Fibroblast of skin of right biceps (primary cell): ENCODE measurements at places on chromosomes 7 and 10.

DNA sequence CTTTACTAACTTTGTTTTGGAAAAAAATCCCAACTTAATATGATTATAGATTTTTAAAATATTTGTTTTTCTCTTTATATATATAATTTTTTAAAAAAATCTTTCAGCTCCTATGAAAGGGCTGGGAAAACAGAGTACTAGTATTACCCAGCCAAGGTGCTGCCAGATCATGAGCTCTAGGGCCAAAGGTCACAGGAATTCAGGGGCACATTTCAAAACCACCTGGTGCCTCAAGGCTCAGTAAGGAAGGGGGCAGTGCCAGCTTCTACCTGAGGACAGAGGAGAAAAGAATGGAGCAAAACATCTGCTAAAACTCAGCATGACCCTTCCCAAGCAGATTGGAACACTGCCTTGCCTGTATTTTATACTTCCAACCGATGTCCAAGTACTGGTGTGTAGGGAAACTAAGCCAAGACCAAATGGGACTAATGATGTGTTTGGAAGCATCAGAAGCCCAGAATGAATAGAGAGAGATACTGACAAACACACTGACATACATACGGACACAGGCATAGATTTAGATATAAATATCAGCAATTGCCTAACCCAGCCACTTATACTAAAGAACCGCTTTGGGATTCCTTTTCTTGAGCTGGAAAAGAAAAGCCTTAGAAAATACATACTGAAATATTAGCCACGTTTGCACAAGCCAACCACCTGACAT, 667.3 kb downstream of the PARD3 start:
- no peak for DNase-seq

DNA sequence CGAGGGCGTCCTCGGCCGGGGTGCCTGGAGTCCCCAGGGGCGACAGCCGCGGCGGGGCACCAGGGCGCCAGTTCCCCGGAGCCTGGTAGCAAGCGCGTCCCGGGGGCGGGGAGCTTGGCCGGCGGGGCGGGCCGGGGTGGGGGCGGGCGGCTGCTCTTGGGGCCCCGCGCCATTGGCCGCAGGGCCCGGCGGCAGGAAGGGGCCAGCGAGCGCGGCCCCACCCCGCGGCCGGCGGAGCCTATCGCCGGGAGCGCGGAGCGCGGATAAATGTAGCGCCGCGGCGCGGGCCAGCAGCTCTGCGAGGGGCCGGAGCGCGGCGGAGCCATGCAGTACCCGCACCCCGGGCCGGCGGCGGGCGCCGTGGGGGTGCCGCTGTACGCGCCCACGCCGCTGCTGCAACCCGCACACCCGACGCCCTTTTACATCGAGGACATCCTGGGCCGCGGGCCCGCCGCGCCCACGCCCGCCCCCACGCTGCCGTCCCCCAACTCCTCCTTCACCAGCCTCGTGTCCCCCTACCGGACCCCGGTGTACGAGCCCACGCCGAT, at the start of gene HHEX:
HHEX (plus strand) TSS at position 293 of the 548 bp plus-strand sequence; CDS start at position 325, 32 bp downstream.
- DNase-seq: peak; percentile 36

- no peak for DNase-seq
Measured at GRCh38 chr7:28609608-28610007, 197.3 kb downstream of the CREB5 start.

DNA sequence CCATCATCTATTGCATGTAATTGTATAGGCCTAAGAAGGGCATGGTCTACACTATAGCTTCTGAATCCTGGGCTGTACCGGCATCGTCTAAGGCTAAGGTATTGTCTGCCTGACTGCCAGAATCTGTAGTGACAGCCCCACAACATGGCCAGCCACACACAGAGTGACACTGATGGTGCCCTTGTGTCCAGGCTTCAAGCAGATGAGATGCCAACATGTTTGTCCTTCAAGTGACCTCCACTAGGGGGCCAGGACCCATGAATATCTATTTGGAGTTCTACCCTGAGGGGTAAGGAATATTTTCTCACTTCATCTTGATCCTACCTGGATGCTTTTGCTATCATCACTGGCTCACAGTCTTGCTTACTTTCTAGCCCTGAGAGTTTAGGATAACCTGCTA, 1.5 kb downstream of the CYP3A7 start:
- no peak for DNase-seq

GRCh38 chr7:126443951-126444350, 808.8 kb downstream of the GRM8 start:
- DNase-seq: no peak

DNA sequence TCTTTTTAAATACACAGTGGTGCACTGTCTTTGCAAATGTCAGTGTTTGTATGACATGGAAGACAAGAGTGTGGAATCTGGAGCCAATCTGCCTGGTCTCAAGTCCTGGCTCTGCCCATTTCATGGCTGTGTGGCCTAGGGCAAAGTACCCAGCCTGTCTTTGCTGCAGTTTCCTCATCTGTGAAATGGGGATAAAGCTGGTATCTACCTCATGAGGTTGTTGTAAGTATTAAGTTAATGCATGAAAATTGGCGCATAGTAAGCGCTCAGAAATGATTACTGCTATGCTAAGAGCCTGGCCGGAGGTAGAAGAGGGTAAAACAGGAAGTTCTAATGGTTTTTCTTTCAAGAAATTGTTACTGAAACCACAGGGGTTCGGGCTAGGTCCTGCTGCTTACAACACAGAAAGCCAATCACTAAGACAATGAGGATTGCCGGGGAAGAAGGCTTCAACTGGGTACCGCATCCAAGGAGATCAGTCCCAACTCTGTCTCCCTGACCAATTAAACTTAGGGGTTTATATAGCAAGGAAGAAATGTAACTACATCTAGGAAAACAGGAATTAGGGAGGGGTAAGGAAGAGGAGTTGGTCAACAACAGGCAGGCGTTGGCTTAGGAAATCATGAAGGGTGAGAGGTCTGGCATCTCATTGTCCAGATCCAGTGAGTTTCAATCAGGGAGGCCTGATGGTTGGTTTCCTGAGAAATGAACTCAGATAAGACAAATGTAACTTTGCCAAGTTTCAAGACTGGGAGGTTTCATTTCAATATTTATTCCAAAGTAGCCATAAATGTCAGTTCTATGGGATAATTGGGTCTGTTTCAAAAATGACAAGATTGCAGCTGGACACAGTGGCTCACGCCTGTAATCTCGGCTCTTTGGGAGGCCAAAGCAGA, 57.0 kb downstream of the CHST3 start:
- no peak for DNase-seq

DNA sequence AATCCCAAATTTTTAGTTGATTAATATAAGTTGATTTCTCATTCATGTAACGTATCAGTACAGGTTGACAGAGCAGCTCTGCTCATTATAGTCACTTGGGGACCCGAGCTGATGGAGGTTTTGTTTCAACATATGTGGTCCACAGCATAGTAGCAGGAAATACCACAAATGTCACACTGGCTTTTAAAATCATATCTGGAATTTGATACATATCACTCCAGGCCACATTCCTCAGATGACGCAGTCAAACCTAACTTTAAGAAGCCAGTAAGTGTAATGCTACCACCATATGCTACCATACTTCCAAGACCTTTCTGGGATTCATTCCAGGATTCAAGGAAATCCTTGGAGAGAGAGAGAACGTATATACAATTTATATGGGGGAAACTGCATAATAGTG, 156.3 kb downstream of the PHF14 start:
- DNase-seq: peak; percentile 97

- DNase-seq: no peak
Measured at GRCh38 chr7:69719717-69720116, 121.4 kb downstream of the AUTS2 start.

DNA sequence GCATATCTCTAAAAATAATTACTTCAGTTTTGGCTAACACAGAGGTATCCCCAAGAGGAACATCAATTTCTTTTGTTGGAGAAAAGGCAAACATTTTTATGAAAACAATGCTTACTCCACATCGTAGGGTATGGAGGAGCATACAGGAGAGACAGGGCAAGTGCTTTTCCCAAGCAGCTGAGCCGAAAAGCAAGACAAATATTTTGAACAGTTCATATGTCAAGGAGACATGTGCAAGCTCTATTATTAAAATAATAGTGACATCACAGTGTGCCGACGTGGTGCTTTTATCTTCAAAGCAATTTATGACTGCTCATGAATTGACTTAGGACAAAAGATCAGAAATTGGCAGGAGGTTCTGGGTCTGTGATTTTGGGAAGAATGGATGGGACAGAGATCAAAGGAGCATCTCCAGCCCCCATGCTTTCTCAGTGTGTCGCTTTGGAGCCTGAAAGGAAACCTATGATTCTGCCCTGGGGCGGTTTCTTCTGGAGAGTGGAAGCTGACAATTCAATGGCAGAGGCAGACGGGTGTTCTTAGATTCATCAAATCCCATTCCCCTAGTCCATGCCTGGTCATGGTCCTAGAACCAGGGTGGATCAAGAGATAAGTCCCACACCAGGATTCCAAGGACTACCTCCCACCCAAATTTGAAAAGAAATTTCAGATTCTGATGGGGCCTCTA, 97.1 kb downstream of the JCAD start:
- DNase-seq: no peak

GRCh38 chr7:107811934-107812333, 8.9 kb upstream of the SLC26A3 start:
- no peak for DNase-seq

DNA sequence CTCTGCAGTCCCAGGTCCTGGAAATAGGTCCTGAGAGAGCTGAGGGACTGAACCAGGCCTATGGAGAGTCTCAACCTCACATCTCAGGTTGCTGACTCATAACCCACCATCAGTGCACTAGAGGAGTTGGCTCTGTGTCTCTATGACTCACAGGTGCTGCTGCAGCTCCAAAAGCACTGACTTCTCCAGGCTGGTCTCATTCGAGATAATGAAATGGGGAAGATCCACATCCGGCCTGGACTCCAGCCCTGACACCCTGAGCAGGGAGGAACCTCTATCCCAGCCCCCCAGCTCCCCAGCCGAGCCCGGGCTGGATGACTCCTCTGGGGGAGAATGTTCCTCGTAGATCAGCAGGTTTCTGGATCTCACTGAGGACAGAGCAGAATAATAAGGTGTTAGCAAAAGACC, 35.5 kb upstream of the DGKI start:
- DNase-seq: peak; percentile 100

- peak; percentile 30 for DNase-seq
Measured at GRCh38 chr10:76429368-76430060, 998.1 kb downstream of the LRMDA start.

- no peak for DNase-seq
Measured at GRCh38 chr10:74635655-74636054, 190.7 kb upstream of the KAT6B start.

GRCh38 chr7:129750501-129750900, 139.0 kb downstream of the NRF1 start:
- DNase-seq: no peak

DNA sequence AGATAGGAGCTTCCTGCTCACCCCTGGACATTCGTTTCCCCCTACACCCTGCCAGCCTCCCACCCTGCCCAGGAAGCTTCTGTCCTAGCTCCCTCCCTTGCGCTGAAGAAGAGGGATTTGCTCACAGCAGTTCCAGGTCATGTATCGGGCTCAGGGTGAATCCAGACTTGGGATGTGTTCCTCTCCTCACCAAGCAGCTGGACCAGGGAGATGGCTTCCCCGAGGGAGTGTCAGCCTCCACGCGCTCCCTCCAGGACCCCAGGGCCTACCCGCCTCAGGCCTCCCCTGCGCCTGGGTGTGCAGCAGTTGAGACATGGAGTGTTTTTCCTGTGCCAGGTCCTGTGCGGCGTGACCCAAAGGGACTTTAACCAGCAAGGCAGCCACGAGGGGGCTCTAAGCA, 435.6 kb upstream of the FOXK1 start:
- no peak for DNase-seq

GRCh38 chr7:105086850-105087249, 72.8 kb downstream of the KMT2E start:
- no peak for DNase-seq

DNA sequence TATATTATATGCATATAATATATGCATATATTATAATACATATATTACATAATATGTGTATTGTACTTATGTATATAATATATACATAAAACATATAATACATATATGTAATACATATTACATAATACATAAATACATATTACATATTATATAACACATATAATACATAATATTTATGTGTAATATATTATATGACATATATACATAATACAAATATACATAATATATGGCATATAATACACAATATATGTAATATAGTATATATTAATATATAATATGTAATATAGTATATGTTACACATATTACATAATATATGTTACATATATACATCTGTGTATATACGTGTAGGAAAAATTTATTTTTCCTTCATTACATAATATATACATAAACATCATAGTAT, 63.4 kb downstream of the SGMS1 start:
- no peak for DNase-seq

- DNase-seq: peak; percentile 29
Measured at GRCh38 chr7:97187067-97187466, 69.6 kb downstream of the SDHAF3 start.

DNA sequence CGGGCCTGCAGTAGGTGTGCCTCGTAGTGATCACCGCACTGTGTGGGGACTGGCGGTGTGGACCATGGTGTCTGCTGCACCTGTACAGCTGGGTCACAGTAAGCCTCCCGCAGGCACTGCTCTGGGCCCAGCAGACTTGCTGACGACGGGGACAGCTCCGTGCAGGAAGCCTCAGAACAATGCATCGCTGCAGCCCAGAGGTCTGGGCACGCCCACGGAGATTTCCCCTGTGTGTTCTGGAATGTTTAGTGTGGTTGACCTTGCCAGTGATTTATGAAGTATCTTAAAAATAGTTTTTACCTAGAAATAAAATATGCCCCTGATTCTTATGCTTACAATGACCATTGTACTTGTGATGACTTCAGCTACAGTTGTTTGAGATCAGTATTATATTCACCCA, 59.1 kb upstream of the ZNF32 start:
- DNase-seq: peak; percentile 72

GRCh38 chr7:100089458-100090196, 858 bp downstream of the COPS6 start:
- peak; percentile 51 for DNase-seq

GRCh38 chr10:20117471-20117870, 301.2 kb downstream of the PLXDC2 start:
- DNase-seq: peak; percentile 11

DNA sequence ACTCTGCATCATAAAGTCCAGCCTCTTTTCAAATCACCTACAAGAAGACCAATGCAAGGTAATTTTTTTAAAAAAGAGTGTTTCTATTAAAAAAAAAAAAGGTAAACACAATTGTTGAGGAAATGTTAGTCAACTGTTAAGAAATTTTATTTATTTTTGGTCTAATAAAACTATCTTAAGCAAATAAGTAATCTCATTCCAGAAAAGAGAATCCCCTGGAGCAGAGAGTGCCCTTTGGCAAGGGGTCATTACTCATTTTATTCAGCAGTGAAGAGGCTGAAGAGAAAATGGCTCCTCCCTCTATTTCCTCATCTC, 63.4 kb upstream of the GSDME start:
- DNase-seq: no peak

DNA sequence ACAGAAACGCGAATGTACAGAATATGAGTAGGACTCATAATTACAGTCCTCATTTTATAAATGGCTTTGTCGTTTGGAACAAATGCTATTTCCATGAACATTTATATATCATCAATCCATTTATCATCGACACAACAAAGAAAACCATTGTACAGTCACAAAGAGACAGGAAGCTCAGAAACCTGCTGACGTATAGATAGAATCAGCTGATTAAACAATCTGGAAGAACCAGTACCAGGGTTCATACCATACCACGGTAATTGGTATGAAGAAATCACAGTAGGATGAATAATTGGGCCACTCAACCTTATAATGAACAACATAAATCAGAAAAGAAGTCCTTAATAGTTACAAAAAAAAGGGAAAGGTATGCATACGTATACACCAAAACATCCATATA, 295.0 kb downstream of the PARD3 start:
- no peak for DNase-seq
